ENCODE measurements at places on chromosomes 12 and 14. TPM values are rescaled to one million over a fixed set of nuclear protein-coding genes. Genes with fewer than 3 reads are reported as not detected.

CMKLR1 gene
- total RNA-seq, result not detected

CIROP gene
- total RNA-seq, result not detected

DNA sequence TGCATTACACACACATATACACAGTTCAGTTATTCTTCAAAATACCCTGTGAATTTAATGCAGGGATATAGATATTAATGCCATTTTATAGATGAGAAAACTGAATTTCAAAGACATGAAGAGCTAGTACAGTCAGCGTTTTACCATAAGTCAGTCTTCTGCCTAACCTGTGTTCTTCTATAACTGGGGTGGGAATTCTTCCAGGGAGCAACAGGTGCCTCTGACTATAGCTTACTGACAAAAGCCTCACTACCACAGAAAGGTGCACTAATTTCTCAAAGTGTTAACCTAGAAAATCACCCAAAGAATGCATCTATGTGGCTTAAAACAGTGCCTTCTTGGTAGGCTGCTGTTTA is 84.4 kb downstream of the STXBP6 start:
- H3K4me3 ChIP-seq, result no peak overlapping the region
- DNase-seq, result no peak
- no peaks in the 10 kb centered on the region for H3K36me3 ChIP-seq
- H3K27me3 ChIP-seq, result no peaks in the 10 kb centered on the region

NXPH4 gene
- total RNA-seq, result 0.13 TPM

Measured in SJSA1 (cell line).